ENCODE measurements at places on chromosomes 13 and 19.

- no peak for DNase-seq
Observed at GRCh38 chr13:79937771-79938216, 403.1 kb downstream of the SPRY2 start.

DNA sequence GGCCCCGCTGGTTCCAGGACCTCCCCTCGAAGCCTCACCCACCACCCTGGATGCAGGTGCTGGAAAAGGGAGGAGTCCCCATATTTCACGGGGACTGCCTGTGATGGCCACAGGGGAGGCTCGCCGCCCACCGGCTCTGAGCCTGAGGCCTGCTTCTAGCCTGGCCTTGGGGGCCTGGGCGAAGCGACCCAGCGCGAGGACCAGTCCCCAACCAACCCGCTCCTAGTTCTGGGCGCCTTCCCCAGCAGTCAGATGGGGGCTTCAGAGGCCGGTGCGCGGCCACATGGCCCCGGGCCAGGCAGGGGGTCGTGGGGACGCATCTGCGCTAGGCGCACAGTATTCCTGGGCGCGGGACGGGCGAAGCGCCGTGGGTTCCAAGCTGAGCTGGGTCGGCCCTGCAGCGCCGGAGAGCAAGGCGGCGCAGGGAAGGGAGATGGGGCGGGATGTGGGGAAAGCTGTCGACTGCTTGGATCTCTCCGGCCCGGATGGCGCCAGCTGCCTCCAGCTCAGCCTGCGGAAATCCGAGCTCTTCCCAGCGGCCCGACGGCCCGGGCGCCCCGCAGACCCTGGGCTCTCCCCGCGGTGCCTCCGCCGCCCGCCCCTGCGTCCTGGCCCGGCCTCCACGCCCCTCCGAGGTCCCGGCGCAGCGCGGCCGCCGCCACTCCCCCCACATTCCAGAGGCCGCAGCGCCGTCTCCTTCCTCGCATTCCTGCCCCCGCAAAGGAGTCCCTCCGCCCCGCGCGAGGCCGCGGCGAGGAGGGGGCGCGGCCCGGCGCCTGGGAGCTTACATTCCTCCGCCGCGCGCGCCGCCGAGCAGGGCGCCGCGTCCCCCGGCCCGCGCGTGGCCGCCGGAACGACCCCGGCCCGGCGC, at the start of gene WTIP:
TSS of gene WTIP (plus strand) at position 788 of the 871 bp plus-strand sequence. CDS start 217 bp downstream, outside the sequence.
- DNase-seq: no peak

GRCh38 chr19:18304458-18305310, 18.2 kb downstream of the LSM4 start:
- no peak for DNase-seq

DNA sequence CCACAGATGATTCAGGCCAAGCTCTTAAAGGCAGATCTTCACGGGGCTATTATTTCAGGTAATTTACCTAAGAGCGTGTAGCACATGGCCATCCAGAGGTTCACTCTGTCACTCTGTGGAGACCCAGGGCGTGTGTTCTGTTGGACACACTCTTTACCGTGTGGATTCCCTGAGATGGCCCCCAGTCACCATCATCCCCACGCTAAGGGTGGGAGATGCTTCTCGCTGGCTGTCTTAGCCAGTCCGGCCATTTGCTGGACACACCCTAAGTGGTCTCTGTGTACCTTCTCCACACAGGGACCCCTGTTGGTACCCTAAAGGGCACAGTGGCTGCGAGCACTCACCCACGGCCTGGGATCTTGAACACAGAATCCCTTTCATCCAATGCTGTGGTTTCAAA, 6.0 kb downstream of the POP4 start:
- DNase-seq: no peak

DNA sequence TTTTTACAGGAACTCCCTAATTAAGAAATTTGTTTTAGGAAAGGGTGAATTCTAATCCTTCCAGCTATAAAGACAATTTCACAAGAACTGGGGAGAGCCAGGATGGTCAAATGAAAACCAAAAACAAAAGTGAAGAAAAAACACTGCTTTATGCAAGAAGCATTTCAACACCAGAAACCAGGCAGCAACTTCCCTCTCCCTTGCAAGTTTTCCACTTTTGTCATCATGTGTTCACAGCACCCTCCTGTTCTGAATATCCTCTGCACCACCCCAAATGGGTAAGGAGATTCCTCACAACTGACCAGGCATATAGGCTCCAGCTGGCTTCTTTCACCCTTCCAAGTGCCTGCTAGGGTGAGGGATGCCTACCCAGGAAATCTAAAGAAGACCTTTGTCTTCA, 328.1 kb downstream of the TBC1D4 start:
- DNase-seq: no peak

- DNase-seq: no peak
Observed at GRCh38 chr19:55704494-55705245, 29.6 kb downstream of the EPN1 start.

DNA sequence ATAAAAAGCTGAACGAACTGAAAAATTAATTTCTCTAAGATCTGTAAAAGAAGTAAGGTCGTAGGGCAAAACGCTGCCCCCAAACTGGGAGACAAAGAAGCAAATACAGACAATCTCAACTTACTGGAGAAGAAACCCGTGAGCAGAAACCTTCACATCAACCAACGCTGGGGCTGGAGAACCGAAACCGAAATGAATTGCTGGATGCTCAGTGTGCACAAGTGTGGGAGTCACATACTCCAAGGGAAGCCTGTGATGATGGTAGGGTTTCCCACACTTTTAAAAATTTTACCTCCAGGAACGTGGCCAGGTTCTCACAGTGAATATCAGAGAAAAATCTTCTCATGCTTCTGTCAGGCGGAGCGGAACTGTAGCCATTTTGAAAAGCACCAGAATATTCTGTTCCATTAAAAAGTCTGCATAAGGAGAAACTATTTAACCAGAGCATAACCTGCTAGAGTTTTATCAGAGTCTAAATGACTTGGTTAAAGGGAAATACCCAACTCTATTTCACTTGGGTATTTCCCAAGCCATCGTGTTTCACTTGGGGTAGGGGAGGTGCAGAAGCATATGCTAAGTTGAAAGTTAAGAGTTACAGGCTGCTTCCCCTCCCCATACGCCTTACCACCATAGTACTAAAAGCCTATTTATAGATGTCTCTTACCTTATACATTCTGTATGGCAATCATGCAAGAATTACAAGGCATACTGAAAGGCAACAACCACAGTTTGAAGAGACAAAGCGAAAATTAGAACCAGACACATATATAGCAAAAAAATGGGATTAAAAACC, 110.5 kb upstream of the SLITRK1 start:
- DNase-seq: no peak

DNA sequence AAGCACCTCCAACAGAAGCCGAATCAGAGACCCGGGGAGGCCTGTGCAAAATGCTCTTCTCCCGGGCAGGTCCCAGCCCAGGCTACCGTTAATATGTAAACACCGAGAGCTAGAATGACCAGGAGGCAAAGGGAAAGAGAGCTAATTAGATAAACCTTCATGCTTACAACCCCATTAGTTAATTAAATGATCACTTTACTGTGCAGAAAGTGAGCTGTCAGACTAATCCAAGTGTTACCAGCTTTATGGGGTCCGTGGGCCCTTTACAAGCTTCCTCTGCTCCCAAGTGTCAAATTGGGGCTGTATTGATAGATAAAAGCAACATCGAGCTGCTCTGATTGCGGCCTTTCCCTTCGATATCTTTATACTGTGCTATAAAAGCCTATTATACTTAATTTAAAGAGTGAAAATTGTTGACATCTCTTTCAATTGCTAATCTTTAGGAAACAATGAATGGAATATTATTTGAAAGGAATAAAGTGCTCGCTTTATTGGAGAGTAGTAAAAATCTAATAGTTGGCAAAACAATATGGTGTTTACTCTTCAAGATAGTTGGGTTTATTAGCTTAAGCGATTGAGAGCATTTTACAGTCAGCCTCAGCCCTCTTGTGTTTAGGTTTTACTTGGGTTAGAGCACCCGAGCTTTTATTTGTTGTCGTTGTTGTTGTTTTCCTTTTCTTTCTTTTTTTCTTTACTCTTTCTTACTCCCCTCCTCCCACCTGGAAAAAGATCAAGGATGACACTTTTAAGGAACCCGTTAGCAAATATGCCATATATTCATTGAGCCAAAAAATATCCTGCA, 189.3 kb upstream of the GPR12 start:
- no peak for DNase-seq

DNA sequence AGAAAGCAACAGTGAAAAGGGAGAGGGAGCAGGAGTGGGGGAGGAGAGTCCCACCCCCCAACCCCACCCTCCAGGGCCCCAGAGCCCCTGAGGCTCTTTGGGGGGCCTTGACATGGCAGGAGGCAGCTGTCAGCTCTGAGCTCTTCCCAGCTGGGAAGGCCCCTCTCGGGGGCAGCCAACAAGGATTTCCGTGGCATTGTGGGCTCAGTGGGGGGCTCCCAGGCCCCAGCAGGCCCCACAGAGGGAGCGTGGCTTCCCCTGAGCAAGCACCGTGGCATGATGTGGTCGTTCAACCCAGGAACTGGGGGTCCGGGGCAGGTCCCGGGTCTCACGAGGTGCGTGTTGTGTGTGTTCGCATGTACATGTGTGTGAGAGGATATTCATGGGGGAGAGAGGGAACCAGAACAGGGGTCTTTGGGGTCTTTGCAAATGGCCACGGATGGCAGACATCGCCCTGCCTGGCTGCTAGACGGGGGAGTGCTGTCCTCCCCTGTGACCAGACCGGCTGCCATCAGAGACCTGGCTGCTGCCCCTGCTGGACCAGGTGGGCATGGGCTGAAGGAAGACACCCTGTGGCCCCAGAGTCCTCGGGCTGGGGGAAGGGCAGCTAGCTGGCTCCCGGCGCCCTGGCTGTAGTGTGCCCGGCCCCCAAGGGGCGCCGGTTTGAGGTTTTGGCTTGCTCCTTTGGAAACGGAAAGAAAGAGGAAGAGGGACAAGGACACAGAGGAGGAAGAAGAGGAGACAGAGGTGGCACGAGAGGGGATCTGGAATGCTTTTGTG, 3.7 kb upstream of the AKAP8L start:
- DNase-seq: no peak

DNA sequence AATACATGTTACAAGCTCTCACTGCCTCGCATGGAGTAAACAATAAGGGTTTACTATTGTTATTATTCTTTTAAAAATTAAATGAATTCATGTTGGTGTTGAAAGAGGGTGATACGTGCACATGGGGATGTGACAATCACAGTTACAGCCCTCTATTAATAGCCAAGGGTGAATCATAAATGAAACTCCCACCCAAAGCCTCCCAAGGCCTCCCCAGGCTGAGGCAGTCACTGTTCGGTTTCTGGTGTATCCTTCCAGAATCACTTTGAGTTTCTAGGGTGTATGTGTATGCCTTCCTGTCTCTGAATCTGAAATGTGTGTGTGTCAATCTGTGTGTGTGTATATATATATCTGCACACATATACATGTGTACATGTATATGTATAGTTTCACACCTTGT, 73.4 kb downstream of the AKAP11 start:
- DNase-seq: no peak

GRCh38 chr13:97238432-97238831, 16.3 kb downstream of the MBNL2 start:
- DNase-seq: no peak

DNA sequence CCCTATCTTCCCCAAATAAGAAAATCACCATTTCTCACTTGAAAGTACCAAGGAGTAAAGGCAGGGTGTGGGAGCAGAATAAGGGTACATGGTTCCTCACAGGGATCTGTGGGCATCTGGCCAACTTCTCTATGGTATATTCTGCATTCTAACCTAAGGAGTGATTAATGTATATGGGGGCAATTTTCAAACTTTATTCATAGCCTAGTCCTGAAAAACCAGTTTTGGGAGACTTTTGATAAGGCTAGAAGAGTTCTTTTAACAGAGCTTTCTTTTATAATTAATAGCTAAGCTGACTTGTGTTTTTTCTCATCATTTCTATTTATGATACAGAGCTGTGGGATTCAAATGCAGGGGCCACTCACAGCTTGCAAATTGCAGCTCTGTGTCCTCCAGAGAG, 852 bp downstream of the SCEL start:
- no peak for DNase-seq

DNA sequence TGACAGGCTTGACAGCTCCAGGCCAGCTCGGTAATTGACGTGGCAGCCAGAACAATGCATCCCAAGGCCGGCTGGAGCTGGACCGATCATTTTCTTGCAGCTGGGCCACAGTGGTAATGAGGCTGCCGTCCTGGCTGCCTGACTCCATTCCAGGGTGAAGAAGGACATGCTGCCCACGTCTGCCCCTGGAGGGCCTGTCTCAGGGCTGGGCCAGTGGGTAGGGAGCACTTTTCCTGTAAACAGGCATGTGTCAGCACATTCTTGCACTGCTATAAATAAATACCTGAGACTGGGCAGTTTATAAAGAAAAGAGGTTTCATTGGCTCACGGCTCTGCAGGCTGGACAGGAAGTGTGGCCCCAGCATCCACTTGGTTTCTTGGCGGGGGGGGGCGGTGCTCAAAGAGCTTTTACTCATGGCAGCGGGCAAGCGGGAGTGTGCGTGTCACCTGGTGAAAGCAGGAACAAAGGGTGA, 38.1 kb upstream of the KCTD15 start:
- DNase-seq: no peak

GRCh38 chr13:55583953-55584593, 1556.6 kb upstream of the PRR20A start:
- no peak for DNase-seq

DNA sequence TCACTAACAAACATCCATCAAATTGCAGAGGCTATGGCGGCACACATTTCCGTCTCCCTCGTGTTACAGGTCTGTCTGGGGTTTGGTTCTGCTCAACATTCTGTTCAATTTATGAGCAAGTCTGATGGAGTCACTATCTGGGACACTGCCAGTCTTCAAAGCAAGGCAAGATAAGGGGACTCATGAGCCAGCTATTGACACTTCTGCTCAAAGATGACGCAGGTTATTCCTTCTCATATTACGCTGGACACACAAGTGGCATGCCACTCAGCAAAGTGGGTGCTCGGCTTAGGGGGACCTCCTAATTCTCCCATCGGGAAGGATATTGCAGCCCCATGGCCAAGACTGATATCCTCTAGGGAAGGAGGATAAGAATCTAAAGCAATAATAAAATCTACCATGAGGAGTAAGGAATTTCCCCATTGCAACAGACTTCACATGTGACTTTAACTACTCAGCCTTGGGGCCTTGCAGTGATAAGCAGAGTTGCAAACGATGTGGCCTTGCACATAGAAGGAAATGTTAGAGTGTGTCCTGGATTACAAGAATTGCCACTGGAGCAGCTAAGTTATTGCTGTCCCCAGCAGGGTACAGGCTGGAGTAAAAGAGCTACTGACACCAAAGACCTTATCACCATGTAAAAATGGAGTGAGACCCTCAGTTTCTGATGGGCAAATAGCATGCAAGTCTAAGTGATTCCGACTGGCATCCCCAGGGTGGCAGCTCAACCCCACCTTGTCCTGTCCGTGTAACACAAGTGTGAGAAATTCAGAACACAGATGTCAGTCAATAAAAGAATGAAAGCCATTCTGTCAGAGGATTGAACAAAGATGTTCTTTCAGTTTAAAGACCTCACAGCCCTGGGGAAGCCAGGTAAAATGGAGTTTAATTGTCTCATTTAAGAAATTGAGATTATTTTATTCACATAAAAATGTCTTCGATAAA, 306.1 kb downstream of the IRS2 start:
- no peak for DNase-seq
